ENCODE measurements at places on chromosomes 1 and 21. TPM values are rescaled to one million over a fixed set of nuclear protein-coding genes. Genes with fewer than 3 reads are reported as not detected.

S100A12 gene
- 0.40 TPM for polyA plus RNA-seq

DNA sequence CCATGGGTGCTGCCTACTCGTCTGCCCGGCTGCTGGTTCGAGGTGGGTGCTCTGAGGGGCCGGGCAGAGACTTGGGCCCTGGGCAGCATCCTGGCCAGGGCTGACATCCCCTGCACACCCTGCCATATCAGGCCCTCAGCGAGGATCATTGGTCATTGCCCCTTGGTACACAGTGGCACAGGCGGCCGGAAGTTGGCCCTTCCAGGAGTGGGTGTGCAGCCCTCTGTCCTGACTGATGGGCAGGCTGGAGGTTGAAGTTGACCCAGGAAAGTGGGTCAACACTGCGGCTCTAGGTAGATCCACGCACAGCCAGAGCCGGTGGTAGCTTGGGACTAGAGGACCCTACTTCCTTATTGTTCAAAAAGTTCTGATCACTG is 72.9 kb downstream of the TRIM11 start:
- peaks cover 91% of the 10 kb centered on the region for H3K36me3 ChIP-seq
- no peak overlapping the region for H3K4me3 ChIP-seq
- H3K27me3 ChIP-seq = no peaks in the 10 kb centered on the region
- H3K27ac ChIP-seq = no peak overlapping the region
- peak; percentile 46 for DNase-seq

SH3BGR gene
- polyA plus RNA-seq = 240 TPM

DNA sequence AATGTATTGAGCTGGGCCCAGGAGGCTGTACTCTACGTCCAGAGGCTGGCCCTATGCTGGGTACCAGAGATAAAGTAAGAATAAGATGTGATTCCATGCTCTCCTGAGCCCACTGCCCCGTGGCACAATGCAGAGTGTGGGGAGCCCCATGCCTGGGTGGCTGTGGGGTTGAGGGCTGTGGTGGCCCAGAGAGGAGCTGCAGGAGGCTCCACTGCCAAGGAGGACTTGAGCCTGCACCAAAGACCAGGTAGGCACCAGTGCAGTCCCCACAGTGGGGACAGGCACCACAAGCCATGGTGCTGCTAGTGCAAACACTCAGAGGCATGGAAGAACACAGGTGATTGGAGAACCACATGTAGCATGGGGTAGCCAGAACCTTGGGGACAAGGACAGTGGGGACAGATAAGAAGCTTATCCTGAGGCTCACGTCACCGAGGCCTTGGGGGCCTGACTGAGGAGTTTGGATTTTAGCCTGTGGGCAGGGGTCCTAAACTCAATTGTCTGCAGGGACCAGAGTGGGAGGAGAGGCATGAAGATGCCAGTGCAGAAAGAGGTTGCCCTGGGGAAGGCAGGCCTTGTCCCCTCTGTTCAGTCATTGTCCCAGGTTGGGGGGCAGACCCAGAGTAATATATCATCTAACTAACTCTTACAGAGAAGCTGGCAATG is 21.9 kb upstream of the EPS8L3 start:
- H3K4me1 ChIP-seq = peaks cover 3% of the 10 kb centered on the region
- H3K4me3 ChIP-seq = no peak overlapping the region
- H3K36me3 ChIP-seq = no peaks in the 10 kb centered on the region
- no peaks in the 10 kb centered on the region for H3K27me3 ChIP-seq
- H3K27ac ChIP-seq = no peak overlapping the region

DNA sequence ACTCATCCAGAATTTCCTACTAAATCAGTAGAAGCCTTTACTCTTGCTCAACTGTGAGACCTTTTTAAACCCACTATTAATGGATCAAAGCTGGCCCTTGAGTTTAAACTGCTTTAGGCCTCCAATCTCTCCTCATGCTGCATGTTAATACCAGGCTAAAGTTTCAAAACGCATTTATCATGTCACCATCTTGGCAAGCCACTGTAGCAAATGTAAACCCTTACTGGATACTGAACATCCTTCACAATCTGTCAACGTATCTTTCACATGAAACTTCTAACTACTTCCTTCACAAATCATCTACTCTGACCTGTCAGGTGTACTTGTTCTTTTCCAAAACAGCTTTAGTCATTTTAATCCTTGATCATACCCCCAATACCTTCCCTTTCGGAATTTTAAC is 3.0 kb downstream of the PAXBP1 start:
- peaks cover 28% of the 10 kb centered on the region for H3K4me1 ChIP-seq
- H3K36me3 ChIP-seq = peaks cover 40% of the 10 kb centered on the region
- no peak overlapping the region for H3K27ac ChIP-seq
- DNase-seq = no peak
- no peak overlapping the region for H3K4me3 ChIP-seq
- no peaks in the 10 kb centered on the region for H3K27me3 ChIP-seq

DNA sequence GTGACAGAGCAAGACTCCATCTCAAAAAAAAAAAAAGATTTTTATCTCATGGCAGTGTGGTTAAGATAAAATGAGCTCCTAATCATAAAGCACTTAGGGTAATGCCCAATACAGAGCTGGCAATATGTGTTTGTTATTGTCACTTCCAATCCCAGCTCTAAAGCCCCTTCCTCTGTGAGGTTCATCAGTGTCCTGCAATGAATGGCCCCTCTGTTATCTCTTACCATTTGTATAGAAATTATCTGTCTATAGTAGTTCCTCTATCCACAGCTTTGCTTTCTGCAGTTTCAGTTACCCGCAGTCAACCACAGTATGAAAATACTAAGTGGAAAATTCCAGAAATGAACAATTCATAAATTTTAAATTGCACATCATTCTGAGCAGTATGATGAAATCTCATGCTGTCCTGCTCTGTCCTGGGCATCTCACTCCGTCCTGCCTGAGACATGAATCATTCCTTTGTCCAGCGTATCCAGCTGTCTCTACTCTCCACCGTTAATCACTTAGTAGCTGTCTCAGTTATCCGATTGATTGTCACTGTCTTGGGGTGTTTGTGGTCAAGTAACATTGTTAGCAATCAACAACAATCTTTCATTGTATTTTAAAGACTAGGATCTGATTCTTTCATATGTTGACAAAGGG is 50.2 kb upstream of the DNAH14 start:
- no peak for DNase-seq
- no peaks in the 10 kb centered on the region for H3K36me3 ChIP-seq
- H3K4me1 ChIP-seq = no peaks in the 10 kb centered on the region
- H3K27me3 ChIP-seq = no peaks in the 10 kb centered on the region
- H3K4me3 ChIP-seq = no peak overlapping the region
- no peak overlapping the region for H3K27ac ChIP-seq

- no peaks in the 10 kb centered on the region for H3K4me1 ChIP-seq
- H3K36me3 ChIP-seq = no peaks in the 10 kb centered on the region
- no peak overlapping the region for H3K27ac ChIP-seq
- no peak overlapping the region for H3K4me3 ChIP-seq
- DNase-seq = no peak
- no peaks in the 10 kb centered on the region for H3K27me3 ChIP-seq
Observed at GRCh38 chr1:162235241-162235800, 141.3 kb downstream of the SPATA46 start.

ZNF593OS gene
- 0.16 TPM for polyA plus RNA-seq

SHISA4 gene
- polyA plus RNA-seq = 74.8 TPM
